ENCODE measurements at places on chromosomes 12 and 14.

DNA sequence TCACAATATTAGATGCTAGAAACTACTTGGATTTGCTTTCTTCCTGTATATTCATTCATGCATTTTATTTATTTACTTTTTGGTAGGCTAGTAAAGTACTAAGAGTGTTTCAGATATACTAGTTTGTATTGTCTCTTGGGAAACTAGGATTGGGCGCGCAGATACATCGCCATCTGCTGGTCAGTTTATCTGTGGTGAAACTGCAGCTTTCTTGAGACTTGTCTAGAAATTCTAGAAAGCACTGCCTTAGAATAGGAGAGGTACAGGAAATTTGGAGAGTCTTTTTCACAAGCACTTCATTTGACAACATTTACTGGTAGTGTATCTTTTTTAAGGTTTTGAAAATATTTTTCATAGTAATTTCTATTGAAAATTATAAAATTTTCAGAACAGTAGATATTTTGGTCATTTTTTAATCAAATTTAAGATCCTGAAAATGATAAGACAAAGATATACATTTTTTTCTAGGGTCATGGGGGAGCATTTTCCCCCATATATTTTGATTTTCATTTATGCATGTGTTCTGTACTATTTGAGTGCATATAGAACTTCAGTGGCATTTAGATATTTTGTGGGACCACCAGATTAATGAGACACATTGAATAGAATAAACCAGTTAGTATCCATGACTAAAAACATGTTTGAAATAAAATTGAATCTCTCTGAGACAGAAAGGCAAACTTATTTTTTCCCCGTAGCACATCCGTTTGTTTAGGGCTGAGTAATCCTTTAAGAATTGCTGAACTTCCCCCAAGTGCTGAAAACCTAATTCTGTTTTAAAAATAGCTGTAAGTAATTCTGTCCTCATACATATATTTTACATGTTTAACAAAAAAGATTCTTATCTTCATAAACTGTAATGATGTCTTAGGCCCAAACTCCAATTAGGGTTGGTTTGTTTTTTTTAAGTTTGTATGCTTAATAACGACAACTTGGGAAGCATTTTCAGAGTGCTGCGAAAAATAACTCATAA, 44.5 kb downstream of the SLC38A6 start:
- DNase-seq: peak; percentile 13

- no peak for DNase-seq
These were observed 1095.8 kb downstream of the GALC start for GRCh38 chr14:86897224-86897623.

- DNase-seq: no peak
These were observed 3.9 kb downstream of the CEBPE start for GRCh38 chr14:23115039-23115731.

GRCh38 chr12:120099738-120100137, 16.8 kb downstream of the RAB35 start:
- DNase-seq: no peak

DNA sequence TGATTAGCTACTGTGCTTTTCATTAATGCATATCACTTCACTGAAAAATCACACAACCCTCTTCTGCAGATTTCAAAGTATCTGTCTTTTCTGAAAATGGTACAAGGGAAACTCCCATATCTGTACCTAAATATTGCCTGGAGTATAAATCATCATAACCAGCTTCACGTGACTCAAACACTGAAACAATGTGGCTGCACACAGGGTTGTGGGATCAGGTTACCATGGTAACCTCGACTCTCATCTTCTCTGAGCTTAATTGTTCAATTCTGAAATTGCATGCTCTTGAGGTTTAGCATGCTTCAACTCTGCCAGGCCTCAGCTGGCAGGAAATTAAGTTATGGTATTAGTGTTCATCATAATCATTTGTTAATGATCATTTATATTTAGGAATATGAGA, 77.5 kb upstream of the CPSF6 start:
- no peak for DNase-seq

DNA sequence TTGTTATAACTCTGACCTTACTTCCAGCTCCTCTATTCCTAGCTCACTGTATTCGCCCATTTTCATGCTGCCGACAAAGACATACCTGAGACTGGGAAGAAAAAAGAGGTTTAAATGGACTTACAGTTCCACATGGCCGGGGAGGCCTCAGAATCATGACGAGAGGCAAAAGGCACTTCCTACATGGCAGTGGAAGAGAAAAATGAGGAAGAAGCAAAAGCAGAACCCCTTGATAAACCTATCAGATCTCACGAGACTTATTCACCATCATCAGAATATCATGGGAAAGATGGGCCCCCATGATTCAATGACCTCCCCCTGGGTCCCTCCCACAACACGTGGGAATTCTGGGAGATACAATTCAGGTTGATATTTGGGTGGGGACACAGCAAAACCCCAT, 14.5 kb upstream of the PHC1 start:
- no peak for DNase-seq

DNA sequence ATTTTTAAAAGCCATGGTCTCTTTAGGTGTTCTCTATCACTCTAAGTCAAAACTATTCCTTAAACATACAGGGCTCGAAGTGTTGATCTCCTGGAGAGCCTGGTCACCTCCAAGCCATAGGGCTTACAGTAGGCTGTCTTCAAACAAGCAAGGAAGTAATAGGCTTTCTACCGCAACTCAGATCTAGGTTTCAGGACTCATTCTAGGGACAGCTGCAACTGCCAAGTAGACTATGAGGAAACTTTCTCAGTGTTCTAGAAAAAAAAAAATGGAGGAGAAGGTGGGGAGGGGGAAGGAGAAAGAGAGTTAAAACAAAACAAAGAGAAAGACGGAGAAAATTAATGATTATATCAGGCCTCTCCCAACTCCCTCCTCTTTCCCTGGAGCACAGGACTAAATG, 106.9 kb upstream of the ETV6 start:
- DNase-seq: no peak

Data from hypothalamus (tissue), 51 donors.